ENCODE measurements at places on chromosomes 1 and 21.

- H3K27me3 ChIP-seq = no peaks in the 10 kb centered on the region
- no peak overlapping the region for H3K27ac ChIP-seq
- H3K4me3 ChIP-seq = no peak overlapping the region
- no peaks in the 10 kb centered on the region for H3K4me1 ChIP-seq
These were observed 66.4 kb downstream of the ANKRD13C start for GRCh38 chr1:70288166-70288565.

DNA sequence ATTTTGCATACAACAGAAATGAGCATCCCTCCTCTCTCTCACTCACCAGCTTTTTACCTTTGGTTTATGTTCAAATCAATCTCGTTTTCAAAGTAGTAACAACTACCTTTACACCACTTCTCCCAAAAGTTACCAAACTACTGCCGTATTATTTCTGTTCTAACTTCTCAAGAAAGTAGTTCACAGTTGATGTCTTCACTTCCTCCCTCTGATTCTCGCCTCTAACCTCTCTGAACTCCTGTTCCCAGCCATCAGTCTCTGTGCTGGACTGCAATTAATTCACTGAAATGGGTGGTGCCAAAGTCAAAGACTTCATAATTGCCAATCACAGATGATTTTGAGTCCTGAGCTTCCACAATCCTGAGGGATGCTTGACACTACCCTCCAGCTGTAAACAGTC lies 54.0 kb downstream of the ZNF281 start:
- H3K27me3 ChIP-seq = no peaks in the 10 kb centered on the region
- H3K4me1 ChIP-seq = peaks cover 8% of the 10 kb centered on the region
- H3K27ac ChIP-seq = no peak overlapping the region
- no peak for DNase-seq
- H3K36me3 ChIP-seq = no peaks in the 10 kb centered on the region
- H3K4me3 ChIP-seq = no peak overlapping the region

- DNase-seq = no peak
- H3K27me3 ChIP-seq = no peaks in the 10 kb centered on the region
- peaks cover 6% of the 10 kb centered on the region for H3K4me1 ChIP-seq
- H3K4me3 ChIP-seq = no peak overlapping the region
These were observed 61.1 kb upstream of the RAB4A start for GRCh38 chr1:229209816-229210215.

GRCh38 chr1:6577831-6578525 lies 1.8 kb upstream of the ZBTB48 start:
- H3K27ac ChIP-seq = peak overlapping the region; percentile 37
- no peak overlapping the region for H3K4me3 ChIP-seq
- H3K27me3 ChIP-seq = no peaks in the 10 kb centered on the region
- DNase-seq = no peak
- H3K36me3 ChIP-seq = no peaks in the 10 kb centered on the region

DNA sequence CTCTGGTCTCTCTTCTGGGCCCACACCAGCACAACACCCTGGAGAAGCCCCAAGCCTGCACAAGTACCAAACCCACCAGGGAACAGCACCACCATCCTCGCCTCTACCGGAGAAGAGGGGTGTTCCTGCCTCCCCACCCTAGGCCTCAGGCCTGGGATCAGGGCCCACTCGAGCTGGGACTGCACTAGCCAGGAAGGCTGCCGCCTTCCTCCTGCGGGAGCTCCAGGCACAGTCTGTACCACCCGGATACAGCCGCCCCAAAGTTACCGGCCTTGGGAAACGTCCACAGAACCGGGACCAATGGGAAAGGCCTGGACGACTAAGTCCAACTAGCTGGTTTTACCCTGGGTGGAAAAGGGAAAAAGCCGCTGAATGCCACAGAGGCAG lies 3.4 kb downstream of the TAL1 start:
- DNase-seq = no peak
- H3K4me3 ChIP-seq = peak overlapping the region; percentile 37
- H3K36me3 ChIP-seq = no peaks in the 10 kb centered on the region
- peaks cover 50% of the 10 kb centered on the region for H3K4me1 ChIP-seq
